Uterus (tissue), 4 donors: ENCODE measurements at places on chromosomes 6 and 20. TPM values are rescaled to one million over a fixed set of nuclear protein-coding genes. Genes with fewer than 3 reads are reported as not detected.

- no peak for DNase-seq
These were observed 375.7 kb downstream of the TENT5A start for GRCh38 chr6:81376745-81377144.

CTSZ gene
- total RNA-seq, result 160 TPM

- no peak for DNase-seq
These were observed 29.4 kb downstream of the PREP start for GRCh38 chr6:105373481-105373880.

DNA sequence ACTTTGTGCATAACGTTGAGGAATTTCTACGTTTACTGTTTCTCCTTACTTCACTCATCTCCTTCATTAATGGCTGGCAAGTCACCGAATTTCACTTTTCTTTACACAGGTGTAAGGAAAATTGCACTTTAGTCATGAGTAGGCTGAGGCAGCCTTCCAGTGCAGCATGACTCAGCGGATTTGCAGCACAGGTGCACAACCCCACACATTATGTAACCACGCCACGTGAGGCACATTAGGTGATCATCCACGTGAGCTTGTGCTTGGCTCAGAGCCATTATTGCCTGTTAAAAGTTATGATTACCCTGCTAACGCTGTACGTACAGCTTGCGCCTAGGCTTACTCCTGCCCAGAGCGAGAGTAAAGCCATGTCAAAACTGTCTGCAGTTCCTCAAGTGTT is 158.8 kb downstream of the NKAIN2 start:
- DNase-seq, result no peak

- DNase-seq, result no peak
These were observed 259.2 kb downstream of the ADGB start for GRCh38 chr6:146857980-146858347.

- DNase-seq, result no peak
These were observed 300.2 kb downstream of the UTRN start for GRCh38 chr6:144585217-144585814.

COL9A3 gene
- total RNA-seq, result 31.3 TPM

GRCh38 chr20:15794409-15794808 is 778.8 kb downstream of the KIF16B start:
- no peak for DNase-seq

DNA sequence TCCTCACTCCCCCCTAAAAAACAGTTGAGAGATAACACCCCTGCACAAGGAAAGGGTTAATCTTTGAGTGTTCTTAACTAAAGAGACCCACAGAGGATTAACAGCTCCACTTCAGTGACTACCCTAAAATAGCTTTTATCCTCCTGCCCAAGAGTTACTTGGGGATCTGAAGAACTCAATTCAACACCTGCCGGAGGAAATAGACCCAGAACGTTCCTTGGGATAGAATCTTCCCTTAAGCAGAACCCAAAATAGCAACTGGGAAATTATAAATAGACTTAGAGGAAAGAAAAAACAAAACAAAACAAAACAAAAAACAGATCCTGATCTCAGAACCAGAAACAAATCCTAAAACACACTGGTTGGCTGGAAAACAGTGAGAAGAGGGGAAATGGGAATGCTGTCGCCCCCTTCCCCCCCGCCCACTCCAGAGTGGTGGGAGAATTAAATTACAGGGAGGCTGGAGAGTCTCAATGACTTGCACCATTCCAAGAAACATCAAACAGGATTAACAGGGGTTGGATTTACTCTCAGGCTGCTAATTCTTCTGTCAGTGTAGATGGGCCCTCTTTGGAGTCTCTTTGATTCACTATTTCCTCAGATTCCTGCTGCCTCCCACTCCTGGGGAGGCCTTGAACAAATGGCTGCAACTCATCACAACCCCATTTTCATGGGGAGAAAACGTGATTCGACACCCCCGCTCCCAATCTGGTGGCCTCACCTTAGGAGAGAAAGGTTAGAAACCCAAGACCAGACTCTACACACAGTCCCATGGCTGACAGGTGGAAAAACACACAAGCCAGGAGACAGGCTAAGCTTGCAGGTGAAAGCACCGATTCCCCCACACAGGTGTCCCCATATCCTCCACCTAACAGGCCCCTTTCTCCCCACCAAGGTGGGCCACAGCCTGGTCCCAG is 1.4 kb downstream of the PLAGL2 start:
- DNase-seq, result no peak

DNA sequence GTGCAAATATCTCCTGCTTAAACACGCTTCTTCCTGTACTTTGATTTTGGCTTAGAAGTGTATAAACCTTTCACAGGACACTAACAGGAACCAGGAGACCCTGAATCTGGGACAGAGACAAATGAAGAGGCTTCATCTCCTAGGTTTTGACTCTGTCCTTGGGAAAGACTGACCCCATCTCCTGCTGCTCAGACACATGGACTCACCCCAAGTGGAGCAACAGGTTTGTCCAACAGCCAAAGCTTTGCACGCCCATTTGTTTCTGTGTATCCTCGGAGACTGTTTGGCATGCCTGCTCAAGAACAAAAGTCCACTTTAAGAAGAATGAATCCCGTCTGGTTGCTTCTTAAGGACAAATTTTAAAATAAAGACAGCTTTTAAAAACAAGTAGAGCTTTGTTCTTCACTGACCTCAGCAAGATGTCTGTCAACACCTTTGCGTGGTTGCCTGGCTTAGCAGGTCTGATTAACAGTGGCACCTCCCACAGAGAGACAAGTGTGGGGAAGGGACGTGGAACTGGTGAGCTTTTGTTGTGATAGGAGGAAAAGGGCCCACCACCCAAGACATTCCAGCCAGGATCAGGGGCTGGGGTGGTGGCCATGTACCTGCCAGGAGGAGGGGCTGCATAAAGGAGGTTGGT is 202.6 kb downstream of the SOD2 start:
- no peak for DNase-seq

GRCh38 chr6:19463250-19463649 is 373.9 kb upstream of the ID4 start:
- DNase-seq, result no peak

ARMH2 gene
- not detected for total RNA-seq

DNA sequence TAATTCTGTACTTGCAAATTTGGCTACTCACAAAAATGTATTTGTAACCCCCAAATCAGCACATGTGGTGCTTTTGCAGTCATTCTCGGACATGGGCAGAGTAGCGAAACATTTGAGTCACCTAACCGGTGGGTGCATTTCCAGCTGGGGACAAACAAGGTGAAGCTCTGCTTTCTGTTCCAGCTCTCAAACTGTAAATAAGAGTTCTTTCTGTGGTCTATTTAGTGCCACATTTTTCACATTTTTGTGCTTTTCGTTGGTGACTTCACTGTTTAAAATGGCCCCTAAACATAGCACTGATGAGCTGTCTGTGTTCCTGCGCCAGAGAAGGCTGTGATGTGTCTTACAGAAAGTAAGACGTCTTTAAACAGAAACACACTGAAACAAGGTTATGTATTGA is 244.5 kb downstream of the CDC5L start:
- no peak for DNase-seq

- DNase-seq, result no peak
These were observed 423.6 kb downstream of the CDH26 start for GRCh38 chr20:60381643-60382400.

GRCh38 chr20:21340991-21341697 is 38.0 kb downstream of the XRN2 start:
- no peak for DNase-seq

CAP2 gene
- total RNA-seq, result 17.0 TPM

DNA sequence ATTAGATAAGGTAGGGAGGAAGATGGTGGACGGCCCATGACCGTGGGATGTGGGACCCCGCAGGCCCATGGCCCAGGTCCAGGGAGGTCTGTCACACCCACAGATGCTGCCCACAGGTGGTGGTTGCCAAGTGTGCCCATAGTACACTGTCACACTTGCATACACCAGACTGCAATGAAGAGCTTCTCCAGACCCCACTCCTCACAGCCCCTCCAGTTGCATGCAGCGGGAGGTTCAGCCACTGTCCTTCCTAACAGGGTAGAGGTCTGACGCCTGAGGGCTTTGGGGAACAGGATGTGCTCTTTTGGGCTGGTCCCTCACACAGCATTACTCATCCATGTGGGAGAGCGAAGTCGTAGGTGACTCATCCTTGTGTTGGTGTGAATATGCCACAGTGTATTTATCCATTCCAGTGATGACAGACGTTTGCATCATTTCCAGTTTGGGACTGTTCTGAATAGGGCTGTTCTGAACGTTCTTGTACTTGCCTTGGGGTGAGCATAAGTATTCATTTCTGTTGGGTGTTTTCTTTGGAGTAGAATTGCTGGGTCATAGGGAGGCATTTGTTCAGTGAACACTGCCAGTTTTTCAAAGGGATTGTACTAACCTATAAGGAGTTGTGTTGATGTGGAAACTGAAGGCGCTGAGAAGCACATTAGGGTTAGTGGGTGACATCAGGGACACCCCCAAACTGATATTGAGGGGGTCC is 10.1 kb upstream of the PYGB start:
- peak; percentile 50 for DNase-seq

GRCh38 chr6:150627585-150628025 is 27.9 kb downstream of the PLEKHG1 start:
- DNase-seq, result no peak

ARFGEF3 gene
- 3.0 TPM for total RNA-seq

GRCh38 chr20:58847463-58847862 is 3.2 kb downstream of the GNAS-AS1 start:
- DNase-seq, result no peak

TMEM200A gene
- 24.9 TPM for total RNA-seq

DNA sequence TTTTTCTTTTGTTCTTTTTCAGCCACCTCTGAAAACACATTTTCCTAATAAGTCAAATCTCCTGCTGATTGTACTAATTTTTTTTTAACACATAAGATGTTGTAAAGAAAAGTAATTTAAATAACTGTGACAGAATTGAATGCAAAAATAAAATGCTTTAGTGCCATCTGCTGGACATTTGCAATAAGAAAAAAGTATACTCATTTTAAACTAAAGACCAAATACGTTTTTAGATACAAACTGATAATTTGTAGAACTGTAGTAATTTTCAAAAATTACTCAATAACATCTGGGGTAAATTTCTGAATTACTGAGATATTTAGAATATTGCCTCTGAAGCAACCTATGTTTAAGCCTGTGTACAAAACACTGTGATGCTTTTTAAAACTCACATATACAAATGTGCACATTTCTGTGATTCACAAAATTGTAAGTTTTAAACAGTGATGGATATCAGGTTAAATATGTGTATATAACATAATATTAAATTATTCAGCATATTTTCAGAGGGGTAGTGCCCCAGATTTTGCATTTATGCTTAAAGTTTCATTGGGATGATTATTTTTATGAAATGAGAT is 198.7 kb downstream of the RIMS1 start:
- DNase-seq, result no peak
